ENCODE measurements at places on chromosomes 3 and 15.

DNA sequence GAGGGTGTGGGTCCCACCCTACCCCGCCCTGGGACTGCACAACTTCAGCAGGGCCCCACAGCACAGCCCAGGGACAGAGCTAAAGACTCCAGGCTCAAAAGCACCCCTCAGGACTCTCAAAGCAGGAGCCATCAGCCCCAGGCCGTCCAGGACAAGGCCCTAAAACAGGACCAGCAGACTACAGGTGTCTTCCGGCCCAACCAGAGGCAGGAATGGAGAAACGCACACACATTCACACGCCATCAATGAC lies 26.1 kb downstream of the ATRIP start:
- DNase-seq = no peak

DNA sequence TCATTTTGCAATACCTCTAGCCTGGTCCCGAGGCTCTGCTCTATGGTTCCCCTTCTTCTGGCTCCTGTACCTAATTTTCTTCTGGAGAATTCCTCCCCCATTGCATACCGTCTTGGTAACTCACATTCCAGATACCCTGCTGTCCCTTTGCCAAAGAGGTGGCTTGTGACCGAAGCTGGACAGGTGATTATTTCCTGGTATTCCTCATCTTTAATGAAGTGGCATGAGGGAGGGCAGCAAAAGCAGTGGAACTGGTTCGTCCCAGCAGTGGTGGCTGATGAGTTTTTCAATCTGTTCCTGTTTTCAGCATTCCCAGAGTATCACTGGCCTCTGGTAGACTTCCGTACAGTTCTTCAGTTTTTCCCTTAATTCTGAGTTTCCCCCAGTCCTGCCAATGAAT lies 186.2 kb upstream of the CADPS start:
- DNase-seq = no peak

- DNase-seq = no peak
These were observed 27.7 kb upstream of the PLXNA1 start for GRCh38 chr3:126955004-126955790.

GRCh38 chr3:186053954-186054791 lies 54.7 kb downstream of the ETV5 start:
- no peak for DNase-seq

- no peak for DNase-seq
These were observed 651 bp downstream of the MTMR14 start for GRCh38 chr3:9649791-9650521.
